ENCODE measurements at places on chromosomes 16 and 17.

GRCh38 chr17:4389079-4389478 lies 22.6 kb upstream of the UBE2G1 start:
- no peak for DNase-seq

DNA sequence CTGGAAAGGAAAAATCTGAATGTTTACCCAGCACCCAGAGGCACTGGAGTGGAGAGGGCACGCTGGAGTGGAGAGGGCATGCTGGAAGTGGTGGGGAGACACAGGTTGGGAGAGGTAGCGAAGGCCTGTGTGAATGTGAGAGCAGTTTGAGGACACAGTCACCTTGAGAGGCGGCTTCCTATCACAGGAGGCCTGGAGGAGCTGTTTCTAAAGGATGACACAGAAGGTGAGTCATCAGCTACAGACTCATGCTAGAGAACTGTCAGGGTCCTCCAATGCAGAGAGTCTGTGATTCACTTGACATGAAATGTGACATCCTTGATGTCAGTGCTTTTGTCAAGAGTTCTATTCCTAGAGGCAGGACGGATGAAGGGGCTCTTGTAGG lies 13.8 kb downstream of the CTRL start:
- DNase-seq, result peak; percentile 51

- DNase-seq, result no peak
Observed at GRCh38 chr16:55426865-55427484, 52.0 kb upstream of the MMP2 start.

- peak; percentile 5 for DNase-seq
Observed at GRCh38 chr16:7236824-7237410, 95.7 kb upstream of the RBFOX1 start.

- DNase-seq, result no peak
Observed at GRCh38 chr16:77790912-77791311, 2.5 kb downstream of the VAT1L start.

GRCh38 chr17:77861133-77861695 lies 97.3 kb upstream of the TNRC6C start:
- DNase-seq, result no peak

DNA sequence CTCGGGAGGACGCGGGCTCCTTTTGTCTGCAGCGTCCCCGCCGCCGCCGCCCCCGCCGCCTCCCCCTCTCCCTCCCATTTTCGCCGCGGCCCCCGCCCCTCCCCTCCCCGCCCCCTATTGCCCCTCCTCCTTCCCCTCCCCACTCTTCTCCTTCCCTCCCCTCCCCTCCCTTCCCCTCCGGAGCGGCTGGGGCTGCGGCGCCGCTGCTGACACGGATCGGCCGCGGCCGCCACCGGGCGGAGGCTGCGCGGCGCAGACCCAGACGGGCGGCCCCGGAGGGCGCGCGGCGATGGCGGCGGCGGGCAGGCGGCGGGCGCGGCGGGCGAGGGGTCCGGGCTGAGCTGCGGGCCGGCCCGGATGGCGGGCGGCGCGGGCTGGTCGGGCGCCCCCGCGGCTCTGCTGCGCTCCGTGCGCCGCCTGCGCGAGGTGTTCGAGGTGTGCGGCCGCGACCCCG lies at the start of gene RAB11FIP4:
Gene RAB11FIP4 (plus strand): TSS at position 180 of the 454 bp plus-strand sequence. CDS start 178 bp downstream, at position 358.
- no peak for DNase-seq

Data from SW480 (cell line).